ENCODE measurements at places on chromosomes 11 and 22.

DNA sequence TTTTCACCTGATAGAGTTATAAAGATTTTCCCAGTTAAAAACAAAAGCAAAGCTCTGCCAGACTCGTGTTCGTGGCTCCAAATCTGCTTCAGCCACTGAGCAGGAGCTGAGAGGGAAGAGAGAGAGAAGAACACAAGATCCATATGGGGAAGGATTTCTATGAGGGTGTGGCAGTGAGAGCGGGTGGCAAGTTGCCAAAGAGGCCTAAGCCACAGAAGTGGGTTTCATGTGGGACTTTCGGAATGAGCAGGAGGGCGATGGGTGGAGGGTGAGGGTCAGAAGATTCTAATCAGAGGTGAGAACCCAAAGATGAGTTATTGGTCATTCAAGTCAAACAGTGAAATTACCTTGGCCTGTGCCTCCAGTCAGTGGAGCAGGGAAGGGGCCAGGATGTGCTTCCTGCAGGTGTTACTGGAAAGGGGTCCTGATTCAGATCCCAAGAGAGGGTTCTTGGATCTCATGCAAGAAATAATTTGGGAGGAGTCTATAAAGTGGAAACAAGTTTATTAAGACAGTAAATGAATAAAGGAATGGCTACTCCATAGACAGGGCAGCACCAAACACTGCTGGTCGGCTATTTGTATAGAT lies 40.5 kb upstream of the TOP3B start:
- no peak for DNase-seq

DNA sequence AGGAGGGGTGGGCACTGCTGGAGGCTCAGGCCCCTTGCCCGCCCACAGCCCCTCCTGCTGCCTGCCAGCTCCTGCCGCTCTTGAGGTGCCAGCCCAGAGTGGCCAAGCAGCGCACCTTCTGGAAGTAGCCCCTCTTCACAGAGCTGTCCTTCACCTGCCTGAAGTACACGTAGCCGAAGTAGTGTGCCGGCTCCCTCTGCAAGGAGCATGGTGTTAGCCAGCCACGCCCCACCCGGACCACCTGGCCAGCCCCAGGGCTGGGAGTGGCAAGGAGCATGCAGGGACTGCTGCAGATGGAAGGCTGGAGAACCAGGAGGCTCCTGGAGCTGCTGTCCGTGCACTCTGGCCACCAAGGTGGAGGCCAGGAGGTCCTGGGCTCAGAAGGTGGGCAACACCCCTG lies 9.6 kb downstream of the DENND6B start:
- DNase-seq: no peak

- DNase-seq: no peak
Observed at GRCh38 chr11:84886344-84886743, 740.8 kb downstream of the DLG2 start.

GRCh38 chr22:26670459-26670858 lies 13.1 kb downstream of the MIAT start:
- no peak for DNase-seq

GRCh38 chr11:130314184-130314749 lies 450 bp downstream of the ZBTB44 start:
- peak; percentile 77 for DNase-seq

GRCh38 chr11:126824035-126824607 lies 176.4 kb downstream of the KIRREL3 start:
- DNase-seq: no peak

DNA sequence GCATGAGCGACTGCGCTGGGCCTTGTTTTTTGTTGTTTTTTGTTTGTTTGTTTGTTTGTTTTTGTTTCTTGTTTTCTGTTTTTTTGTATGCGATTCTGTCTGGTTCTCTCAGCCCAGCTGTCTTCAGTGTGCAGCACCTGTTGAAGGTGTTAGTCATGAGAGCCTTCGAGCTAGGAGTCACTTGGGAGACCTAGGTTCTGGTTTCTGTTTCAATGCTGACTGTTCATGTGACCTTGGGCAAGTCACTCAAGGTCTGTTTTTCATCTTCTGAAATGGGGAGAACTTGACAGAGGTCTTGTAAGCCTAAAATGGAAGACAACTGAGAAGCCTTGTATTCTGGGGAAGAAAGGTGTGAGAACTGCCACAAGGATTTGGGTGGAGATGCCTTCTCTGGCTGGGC lies 1.8 kb downstream of the DCPS start:
- no peak for DNase-seq

DNA sequence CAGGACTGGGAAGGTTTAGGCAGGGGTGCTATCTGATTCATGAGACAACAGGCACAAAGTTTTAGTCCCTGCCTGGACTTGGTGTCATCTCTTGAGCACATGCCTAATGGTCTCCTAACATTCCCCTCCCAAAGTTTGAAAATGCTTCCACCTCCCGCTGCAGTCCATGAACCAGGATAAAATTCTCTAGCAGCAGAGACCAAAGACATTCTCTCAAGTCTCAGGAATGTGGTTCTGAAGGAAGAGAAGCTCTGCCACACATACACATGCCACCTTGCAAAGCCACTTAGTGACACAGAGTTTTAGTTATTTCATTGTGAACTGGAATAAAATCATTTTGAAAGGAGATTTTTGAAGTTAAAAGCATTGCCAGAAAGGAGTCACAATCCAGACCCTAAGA lies 15.5 kb downstream of the OR51B6 start:
- no peak for DNase-seq

DNA sequence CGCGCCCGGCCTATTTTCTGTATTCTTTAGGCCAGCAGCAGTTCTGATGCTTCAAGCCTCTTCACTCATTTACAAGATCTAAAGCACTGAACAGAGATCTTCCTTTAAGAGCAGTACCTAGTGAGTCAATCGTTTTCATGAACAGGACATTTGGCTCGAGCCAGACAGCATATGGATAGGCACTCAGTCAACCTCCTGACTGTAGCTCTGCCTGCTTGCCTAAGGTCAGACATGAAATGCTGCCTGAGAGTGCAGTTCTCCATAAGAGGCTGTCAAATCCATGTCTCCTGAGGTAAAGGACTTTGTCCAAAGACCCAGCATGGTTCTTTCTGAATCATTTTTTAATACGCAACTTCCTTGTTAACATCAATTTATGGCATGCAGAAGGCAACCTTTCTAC lies 941.2 kb downstream of the DLG2 start:
- no peak for DNase-seq

DNA sequence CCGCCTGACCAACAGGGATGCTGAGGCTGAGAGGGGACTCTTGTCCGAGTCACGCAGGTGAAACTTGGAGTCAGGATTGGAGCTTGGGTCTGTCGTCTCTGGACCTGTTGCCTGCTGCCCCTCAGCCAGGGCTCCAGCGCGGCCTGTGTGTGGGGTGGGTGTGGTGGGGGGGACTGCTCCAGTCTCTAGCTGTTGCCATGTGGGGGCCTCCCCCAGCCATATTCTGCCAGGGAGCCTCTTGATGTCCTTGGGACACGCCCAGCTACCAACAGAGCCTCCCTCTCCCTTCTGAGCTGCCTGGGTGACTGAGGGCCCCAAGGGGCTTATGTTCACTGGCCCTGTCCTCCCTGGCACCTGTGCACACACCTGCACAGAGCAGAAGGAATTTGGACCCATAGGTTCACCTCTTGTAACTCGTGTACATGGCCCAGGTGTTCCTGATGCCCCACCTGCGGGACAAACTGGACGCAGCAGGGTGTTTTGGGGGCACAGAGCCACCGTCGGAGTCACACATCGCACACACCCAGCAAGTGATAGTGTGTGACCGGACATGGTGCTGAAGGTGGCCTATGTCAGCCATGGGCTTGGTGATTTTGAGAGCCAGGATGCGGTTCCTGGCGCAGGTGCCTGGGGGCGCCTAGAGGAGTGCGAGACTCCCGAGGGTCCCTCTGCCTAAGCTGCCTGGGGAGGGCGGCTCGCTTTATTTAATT lies 252.3 kb downstream of the TBC1D22A start:
- no peak for DNase-seq

GRCh38 chr11:45773786-45774655 lies 30.9 kb upstream of the SLC35C1 start:
- no peak for DNase-seq

DNA sequence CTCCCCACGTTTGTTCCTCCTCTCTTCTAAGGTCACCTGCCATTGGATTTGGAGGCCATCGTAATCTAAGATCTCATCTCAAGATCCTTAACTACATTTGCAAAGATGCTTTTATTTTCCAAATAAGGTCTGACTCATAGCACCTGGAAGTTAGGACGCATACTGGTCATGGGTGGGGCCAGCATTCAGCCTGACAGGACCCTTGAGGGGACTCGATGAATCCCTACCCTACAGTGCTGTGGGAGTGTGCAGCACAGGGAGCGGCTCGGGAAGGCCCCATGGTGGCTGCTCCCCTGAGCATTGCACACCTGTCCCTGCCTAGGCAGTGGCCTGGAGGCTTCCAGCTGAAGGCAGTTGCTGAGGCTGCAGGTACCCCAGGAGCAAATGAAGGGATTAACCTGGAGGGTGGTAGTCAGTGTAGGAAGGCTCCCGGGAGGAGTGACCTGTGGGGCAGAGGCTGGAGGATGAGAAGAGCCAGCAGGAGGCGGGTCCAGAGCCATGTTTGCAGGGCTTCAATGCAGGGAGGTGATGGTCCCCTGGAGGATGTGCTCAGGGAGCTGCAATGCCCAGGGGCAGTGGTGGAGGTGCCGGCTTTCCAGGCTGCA lies 362.2 kb downstream of the CTTN start:
- DNase-seq: no peak

GRCh38 chr11:6156628-6157359 lies 13.3 kb downstream of the OR52B2 start:
- DNase-seq: no peak

- no peak for DNase-seq
Observed at GRCh38 chr11:81989093-81989492, 744.6 kb downstream of the FAM181B start.

DNA sequence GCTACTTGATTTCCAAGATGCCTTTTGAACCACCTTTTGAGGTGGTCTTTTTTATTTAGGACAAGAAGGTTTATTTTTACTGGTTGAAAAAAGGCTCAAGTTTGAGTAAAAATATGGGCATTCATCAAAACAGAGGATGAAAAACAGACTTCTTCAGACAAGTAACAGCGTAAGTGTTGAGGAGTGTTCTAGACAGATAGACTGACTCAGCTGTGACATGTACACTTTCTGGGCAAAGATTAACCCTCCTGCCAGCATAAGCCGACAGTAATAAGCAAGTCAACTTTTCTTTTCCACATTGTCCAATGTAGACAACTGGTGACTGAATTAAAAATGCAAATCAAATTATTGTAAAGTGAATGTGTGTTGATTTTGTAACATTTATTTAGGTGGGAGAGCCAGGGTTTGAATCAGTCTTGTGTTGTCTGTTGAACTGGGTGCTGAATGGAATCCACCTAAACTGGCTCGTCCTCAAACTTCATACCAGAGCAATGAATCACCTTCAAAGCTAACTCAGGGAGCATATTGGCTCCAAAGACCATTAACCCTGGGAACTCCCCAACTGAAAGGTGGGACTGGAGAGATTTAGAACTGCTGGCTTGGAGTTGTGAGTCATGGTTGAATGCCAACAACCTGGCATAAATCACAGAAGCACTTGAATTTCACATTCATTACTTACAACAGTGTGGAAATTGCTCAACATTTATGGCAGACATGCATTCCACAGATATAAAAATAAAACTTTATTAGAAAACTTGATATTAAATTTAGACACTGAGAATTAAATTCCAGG lies 377.0 kb downstream of the ETS1 start:
- DNase-seq: no peak

DNA sequence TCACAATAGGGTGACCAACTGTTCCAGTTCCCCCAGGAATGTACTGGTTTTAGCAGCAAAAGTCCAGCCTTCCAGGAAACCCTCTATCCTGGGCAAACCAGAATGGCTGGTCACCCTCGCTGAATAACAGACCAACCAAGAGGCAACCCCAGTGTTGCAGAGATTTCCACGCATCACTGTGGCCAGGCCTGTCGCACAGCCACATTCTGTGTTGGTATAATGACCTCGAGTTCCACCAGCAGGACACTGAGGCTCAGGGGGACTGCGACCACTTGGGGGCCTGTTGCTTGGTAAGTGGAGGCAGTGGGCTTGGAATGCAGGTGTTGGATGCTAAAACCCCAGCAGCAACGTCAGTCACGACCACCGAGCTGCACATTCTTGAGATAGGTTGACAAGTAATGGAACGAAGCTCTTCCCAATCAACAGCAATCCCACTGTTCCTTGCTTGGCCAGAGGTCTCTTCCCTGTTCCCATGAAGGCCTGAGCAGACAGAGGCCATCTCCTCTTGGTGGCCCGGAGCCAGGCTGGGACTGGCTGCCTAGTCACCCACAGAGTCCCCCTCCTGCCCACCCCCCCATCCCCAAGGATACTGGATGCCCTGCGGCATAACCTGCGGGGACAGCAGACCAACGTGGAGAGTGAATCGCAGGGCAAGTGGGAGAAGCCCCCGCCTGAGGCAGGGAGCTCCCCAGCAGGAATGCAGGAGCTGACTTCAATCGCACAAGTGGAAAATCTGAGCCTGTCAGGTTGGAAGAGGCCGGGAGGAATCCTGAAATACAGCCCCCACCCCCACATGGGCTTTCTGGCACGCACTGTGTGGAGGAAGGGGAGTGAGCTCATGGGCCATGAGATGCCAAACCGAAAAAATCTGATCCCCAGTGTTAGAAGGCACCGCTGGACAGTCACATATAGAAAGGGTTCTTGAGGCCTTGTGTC lies 43.4 kb upstream of the MN1 start:
- no peak for DNase-seq

DNA sequence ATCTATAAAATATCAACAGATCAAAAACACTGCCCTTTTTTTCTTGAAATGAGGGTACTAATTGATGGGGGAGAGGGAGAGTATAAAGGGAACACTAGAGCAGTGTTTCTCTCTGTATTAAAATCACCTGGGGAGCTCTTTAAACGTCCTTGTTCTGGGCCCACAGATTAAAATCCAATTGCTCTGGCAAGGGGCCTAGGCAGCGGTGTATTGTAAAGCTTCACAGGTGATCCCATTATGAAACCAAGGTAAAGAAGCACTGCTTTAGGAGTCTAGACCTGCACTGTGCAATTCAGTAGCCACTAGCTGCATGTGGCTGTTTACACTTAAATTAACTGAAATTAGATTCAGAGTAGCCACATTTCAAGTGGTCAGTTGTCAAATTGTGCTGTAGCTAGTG lies 3.0 kb downstream of the AQP11 start:
- no peak for DNase-seq

DNA sequence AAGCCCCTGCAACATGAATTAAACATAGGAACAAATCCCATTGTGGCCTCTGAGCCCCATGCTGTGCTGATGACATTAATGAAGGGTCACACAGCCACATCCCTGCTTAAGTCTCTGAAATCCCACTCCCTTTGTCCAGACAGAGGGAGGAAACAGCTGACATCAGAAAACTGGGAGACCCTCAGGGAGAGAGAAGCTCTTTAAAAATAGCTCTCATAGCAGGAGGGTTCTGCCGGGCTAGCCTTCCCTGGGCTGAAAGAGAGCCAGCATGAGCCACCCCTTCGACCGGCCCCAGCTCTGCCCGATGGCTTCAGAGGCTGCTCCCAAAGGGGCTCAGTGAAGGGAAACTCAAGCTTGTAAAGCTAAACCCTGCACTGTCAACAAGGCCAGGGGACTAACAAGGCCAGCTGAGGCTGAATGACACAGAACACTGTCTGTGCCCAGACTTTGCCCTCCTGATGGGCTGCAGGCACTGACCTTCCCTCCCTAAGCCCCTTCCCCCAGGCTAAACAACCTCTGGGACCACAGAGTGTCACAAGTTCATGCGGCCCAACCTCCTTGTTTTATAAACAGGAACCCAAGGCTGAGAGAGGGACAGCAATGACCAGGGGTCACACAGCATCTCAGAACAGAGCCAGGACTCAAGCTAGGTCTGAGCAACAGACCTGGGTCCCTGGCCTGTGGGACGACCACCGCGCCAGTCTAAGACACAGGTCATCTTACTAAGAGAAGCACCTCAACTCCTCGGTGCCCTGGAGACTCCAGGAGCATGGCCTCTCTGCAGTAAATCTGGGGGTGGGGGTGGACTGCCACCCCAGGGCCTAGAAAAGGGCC lies 163.8 kb downstream of the CHST1 start:
- no peak for DNase-seq
